ENCODE measurements at places on chromosomes 4 and X. TPM values are rescaled to one million over a fixed set of nuclear protein-coding genes. Genes with fewer than 3 reads are reported as not detected.

- no peak for DNase-seq
- no peaks in the 10 kb centered on the region for H3K36me3 ChIP-seq
- no peak overlapping the region for H3K27ac ChIP-seq
- peaks cover 8% of the 10 kb centered on the region for H3K27me3 ChIP-seq
- no peak overlapping the region for H3K4me3 ChIP-seq
Measured at GRCh38 chrX:131394384-131394783, 105.3 kb upstream of the IGSF1 start.

MMRN1 gene
- polyA plus RNA-seq, result 6.4 TPM

XPNPEP2 gene
- 0.73 TPM for polyA plus RNA-seq

- no peak overlapping the region for H3K27ac ChIP-seq
- H3K4me1 ChIP-seq, result no peaks in the 10 kb centered on the region
- DNase-seq, result no peak
Measured at GRCh38 chr4:150875367-150875766, 139.7 kb downstream of the LRBA start.

CNGA2 gene
- polyA plus RNA-seq, result not detected

FBXW7 gene
- 19.1 TPM for polyA plus RNA-seq

DNA sequence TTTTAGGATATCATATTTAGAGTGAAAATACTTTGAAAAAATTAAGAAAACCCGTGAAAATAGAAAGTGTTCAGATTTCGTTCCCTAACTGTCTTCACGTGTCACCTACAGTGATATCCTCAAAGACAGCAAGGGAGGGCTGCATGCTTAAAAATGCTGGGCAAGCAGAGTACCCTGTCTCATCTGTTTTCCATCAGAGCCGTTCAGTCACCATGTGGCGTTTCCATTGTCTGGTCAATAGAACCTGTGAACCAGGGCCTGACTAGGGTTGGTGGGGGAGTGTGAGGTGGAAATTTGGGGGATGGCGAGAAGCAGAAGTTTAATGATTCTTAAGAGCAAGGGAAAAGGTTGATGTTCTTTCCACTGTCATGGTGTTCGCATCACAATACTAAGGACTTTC is 173.9 kb downstream of the BMPR1B start:
- H3K27me3 ChIP-seq, result no peaks in the 10 kb centered on the region
- no peaks in the 10 kb centered on the region for H3K36me3 ChIP-seq

GRCh38 chr4:175614890-175615289 is 197.2 kb downstream of the GPM6A start:
- H3K27me3 ChIP-seq, result no peaks in the 10 kb centered on the region
- no peaks in the 10 kb centered on the region for H3K4me1 ChIP-seq
- no peak overlapping the region for H3K27ac ChIP-seq
- no peak for DNase-seq
- no peaks in the 10 kb centered on the region for H3K36me3 ChIP-seq

GRCh38 chr4:185128272-185129119 is 14.6 kb upstream of the SLC25A4 start:
- H3K4me3 ChIP-seq, result peak overlapping the region; percentile 86
- no peaks in the 10 kb centered on the region for H3K36me3 ChIP-seq
- H3K27ac ChIP-seq, result no peak overlapping the region
- DNase-seq, result no peak

DNA sequence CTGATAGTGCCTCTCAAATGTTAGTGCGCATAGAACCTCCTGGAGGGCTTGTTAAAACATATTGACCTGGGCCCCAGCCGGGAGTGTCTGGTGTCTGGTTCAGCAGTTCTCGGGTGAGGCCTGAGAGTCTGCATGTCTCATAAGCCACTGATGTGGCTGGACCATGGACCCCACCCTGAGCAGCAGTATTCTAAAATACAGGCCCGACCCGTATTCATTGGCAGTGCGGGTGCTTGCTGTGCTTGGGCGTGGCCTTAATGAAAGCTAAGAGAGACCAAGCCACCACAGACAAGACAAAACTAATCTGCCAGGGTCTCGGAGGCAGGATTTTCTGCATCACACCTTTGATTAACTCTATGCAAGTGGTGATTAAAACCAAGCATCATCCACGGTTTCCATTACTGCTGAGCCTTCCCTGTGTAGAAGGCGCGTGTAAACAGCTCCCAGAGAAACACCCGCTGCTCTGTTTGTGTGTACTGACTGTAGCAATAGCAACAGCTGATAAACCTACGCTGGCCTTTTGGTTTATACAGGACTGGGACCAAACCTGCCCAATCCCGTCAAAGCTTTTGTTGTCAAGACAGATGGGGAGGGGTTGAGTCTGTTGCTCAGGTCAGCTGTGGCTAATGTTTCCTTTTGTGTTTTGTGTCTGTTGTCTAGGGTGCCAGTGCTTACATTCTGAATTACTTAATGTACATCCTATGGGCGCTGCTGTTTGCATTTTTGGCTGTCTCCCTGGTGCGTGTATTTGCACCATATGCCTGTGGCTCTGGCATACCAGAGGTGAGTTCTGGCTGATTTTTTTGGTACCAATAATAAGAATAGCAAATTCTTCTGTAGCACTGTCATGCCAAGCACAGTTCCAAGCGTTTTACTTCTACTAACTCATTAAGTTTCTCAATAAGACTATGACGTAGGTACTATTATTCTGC is 40.8 kb downstream of the CLCN4 start:
- DNase-seq, result no peak
- H3K27ac ChIP-seq, result no peak overlapping the region
- no peak overlapping the region for H3K4me3 ChIP-seq
- no peaks in the 10 kb centered on the region for H3K36me3 ChIP-seq
- H3K27me3 ChIP-seq, result no peaks in the 10 kb centered on the region

WDFY3 gene
- 9.5 TPM for polyA plus RNA-seq

RTL5 gene
- 5.3 TPM for polyA plus RNA-seq

ETDB gene
- not detected for polyA plus RNA-seq

DNA sequence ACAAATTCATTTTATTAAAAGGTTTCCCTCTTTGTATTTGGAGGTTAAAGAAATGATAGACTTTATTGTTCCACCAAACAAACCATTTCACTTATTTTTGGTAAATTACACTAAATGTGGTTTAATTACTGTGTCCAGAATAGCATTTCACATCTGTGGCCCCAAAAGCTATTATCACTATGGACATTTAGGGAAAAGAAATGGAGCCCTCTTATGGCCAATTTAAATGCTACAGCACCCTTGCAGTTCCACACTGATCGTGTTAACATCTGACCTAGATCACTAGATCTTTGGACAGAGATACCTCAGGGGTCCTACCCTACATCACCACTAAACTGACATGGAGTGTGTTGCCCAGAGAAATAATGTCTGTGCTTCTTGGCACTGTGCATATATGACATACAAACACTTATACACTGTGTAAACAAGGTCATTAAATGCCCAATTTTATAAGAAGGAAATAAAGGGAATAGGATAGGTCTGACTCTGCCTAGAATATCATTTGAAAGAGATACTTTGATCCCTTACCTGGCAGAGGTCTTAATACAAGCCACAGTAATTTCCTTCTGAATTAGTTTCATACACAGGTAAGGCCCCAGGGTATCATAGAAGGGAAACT is 163.9 kb downstream of the KDR start:
- H3K4me1 ChIP-seq, result no peaks in the 10 kb centered on the region
- no peaks in the 10 kb centered on the region for H3K27me3 ChIP-seq
- no peak overlapping the region for H3K4me3 ChIP-seq
- no peaks in the 10 kb centered on the region for H3K36me3 ChIP-seq
- no peak for DNase-seq
- H3K27ac ChIP-seq, result no peak overlapping the region

FDCSP gene
- 0.47 TPM for polyA plus RNA-seq

- H3K4me3 ChIP-seq, result no peak overlapping the region
- no peak for DNase-seq
- H3K4me1 ChIP-seq, result no peaks in the 10 kb centered on the region
- H3K27ac ChIP-seq, result no peak overlapping the region
- no peaks in the 10 kb centered on the region for H3K36me3 ChIP-seq
Measured at GRCh38 chr4:4349867-4350266, 37.0 kb upstream of the NSG1 start.

DNA sequence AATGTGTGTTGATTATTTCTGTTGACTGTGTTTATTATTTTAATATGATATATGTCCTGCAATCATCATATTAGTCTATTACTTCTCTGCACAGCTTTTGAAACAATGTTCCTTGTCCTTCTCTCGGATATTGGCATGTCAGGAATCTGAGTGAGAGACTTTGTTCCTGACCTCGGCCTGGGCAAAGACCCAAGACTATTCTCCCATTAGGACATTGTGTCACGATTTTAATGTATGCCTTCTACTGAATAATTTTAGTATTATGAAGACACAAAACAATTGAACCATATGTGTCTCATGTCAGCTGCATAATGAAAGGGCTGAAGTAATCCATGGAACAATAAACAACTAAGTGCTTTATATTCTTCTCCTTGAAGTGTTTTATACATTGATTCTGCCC is 580.8 kb upstream of the TENM3 start:
- no peaks in the 10 kb centered on the region for H3K27me3 ChIP-seq
- no peak overlapping the region for H3K27ac ChIP-seq
- DNase-seq, result no peak
- H3K4me3 ChIP-seq, result no peak overlapping the region
- no peaks in the 10 kb centered on the region for H3K36me3 ChIP-seq

RNF150 gene
- polyA plus RNA-seq, result 4.9 TPM

FGB gene
- polyA plus RNA-seq, result not detected

DNA sequence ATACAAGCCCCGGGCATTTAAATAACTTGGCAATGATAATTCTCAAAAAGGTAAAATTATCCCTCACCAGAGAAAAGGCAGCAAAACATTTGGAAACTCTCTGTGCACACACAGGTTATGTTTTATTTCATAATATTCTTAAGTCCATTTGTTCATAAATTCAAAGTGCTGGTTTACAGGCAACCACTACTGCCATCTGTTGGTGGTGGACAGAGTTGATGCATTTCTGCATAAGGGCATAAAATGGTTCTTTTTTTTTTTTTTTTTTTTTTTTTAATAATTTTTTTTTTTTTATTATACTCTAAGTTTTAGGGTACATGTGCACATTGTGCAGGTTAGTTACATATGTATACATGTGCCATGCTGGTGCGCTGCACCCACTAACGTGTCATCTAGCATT is 31.5 kb upstream of the IL21 start:
- DNase-seq, result peak; percentile 73
- no peak overlapping the region for H3K27ac ChIP-seq
- H3K27me3 ChIP-seq, result no peaks in the 10 kb centered on the region
- no peaks in the 10 kb centered on the region for H3K4me1 ChIP-seq
- H3K36me3 ChIP-seq, result no peaks in the 10 kb centered on the region

DNA sequence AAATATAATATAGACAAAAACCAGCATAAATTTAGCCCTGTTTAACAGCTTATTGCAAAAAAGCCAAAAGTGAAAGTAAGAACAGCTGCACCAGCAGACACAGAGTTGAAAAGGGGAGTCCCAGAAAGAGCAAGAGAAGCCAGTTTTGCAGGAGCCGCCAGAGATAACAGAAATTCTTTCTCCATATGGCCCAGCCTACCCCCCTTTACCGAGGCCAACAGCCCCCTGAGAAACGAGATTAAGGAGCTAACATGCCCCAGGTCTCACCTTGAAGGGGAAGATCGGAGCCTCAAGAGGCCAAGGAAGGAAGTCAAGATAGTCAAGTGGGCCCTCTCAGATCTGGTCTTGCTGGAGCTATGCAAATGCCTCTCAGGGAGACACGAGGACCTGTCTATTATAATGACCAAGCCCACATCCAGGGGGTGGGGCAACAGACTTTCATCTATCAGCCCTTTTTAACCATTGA is 4.8 kb downstream of the ACOX3 start:
- peaks cover 36% of the 10 kb centered on the region for H3K4me1 ChIP-seq
- H3K27ac ChIP-seq, result no peak overlapping the region
- peak; percentile 32 for DNase-seq
- H3K27me3 ChIP-seq, result no peaks in the 10 kb centered on the region
- no peaks in the 10 kb centered on the region for H3K36me3 ChIP-seq
- H3K4me3 ChIP-seq, result peak overlapping the region; percentile 30

- DNase-seq, result no peak
- no peak overlapping the region for H3K4me3 ChIP-seq
- no peaks in the 10 kb centered on the region for H3K4me1 ChIP-seq
- H3K27me3 ChIP-seq, result peaks cover 20% of the 10 kb centered on the region
- no peaks in the 10 kb centered on the region for H3K36me3 ChIP-seq
Measured at GRCh38 chrX:15864629-15865028, 10.0 kb upstream of the AP1S2 start.

- no peaks in the 10 kb centered on the region for H3K36me3 ChIP-seq
- H3K27me3 ChIP-seq, result no peaks in the 10 kb centered on the region
- H3K27ac ChIP-seq, result no peak overlapping the region
Measured at GRCh38 chr4:22427675-22428074, 88.2 kb downstream of the ADGRA3 start.

DNA sequence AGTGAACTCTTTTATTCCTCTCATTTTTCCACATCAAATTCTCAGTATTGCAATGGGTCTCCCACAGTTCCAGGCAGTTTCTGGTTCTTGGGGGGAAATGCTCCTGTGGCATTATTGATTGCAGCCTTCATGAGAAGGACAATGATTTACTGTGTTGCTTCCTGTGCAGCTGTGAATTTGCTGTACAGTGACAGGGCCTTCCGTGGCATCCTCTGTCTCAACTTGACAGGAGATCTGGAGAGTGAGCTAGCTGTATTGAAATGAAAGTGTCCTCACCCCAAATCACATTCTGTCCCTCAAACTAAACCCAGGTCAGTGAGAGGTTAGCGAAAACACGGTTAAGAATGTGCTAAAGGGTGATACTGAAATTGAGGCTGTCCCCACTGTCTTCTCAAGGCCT is 77.1 kb upstream of the ATOH1 start:
- no peaks in the 10 kb centered on the region for H3K27me3 ChIP-seq
- H3K4me1 ChIP-seq, result no peaks in the 10 kb centered on the region
- no peaks in the 10 kb centered on the region for H3K36me3 ChIP-seq
- no peak for DNase-seq
